ENCODE measurements at places on chromosomes 7 and 10.

GRCh38 chr7:77651575-77652162 lies 44.6 kb upstream of the RSBN1L start:
- peak; percentile 67 for DNase-seq

- DNase-seq: no peak
These were observed 4.6 kb downstream of the SFTPA2 start for GRCh38 chr10:79555354-79556309.

DNA sequence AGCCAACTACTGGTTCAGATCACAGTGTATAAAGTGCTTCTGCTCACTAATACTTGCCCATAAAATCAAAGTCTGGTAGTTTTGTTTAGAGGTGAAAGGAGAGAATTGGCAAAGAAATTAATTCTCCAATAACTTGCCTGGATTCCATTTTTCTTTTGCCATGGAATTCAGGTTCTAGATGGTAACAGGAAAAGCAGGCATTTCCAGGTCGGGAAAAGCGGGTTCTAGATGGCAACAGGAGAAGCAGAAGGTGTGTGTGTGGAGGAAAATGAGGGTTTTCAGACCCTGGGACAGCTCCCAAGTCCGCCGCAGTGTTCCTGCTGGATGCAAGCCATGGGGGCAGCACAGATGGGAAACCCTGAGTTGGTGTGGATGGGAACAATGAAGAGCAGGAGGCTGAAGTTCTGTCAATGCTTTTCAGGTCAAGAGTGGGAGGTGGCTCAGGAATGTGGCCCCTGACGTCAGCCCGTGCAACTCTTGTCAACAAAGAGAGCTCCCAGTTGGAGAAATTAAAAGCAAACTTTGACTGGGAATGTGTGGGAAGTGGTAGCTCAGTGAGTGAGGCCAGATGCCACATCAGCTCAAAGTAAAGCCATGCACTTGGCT lies 696.7 kb downstream of the LRMDA start:
- DNase-seq: no peak

- DNase-seq: no peak
These were observed 192.3 kb downstream of the IMMP2L start for GRCh38 chr7:111370002-111370401.

- DNase-seq: no peak
These were observed 3.0 kb downstream of the TMEM273 start for GRCh38 chr10:49185213-49185612.
